ENCODE measurements at places on chromosomes 4 and X. TPM values are rescaled to one million over a fixed set of nuclear protein-coding genes. Genes with fewer than 3 reads are reported as not detected.

MYOZ2 gene
- total RNA-seq: not detected

KLF8 gene
- 42.7 TPM for total RNA-seq

MAGEB3 gene
- not detected for total RNA-seq

SERTM2 gene
- not detected for total RNA-seq

CTAG1A gene
- total RNA-seq: not detected

SERPINA7 gene
- total RNA-seq: not detected

PCGF3 gene
- total RNA-seq: 90.3 TPM

EOLA2 gene
- 42.0 TPM for total RNA-seq

OTUD6A gene
- not detected for total RNA-seq

TNMD gene
- total RNA-seq: not detected

PITX2 gene
- total RNA-seq: not detected

ARHGEF9 gene
- 35.3 TPM for total RNA-seq

SHROOM2 gene
- not detected for total RNA-seq

SSX2B gene
- total RNA-seq: not detected

MAGEA12 gene
- total RNA-seq: not detected

CD38 gene
- 10.1 TPM for total RNA-seq

PF4V1 gene
- not detected for total RNA-seq

IGFBP7 gene
- not detected for total RNA-seq

XAGE5 gene
- not detected for total RNA-seq

VCX2 gene
- total RNA-seq: not detected

DUX4 gene
- not detected for total RNA-seq

FAM149A gene
- total RNA-seq: not detected

SSX4 gene
- not detected for total RNA-seq

TMEM255A gene
- 0.25 TPM for total RNA-seq

HCCS gene
- 16.7 TPM for total RNA-seq

DCAF4L1 gene
- 0.19 TPM for total RNA-seq

F11 gene
- total RNA-seq: not detected

NEUROG2 gene
- total RNA-seq: not detected

INTS6L gene
- total RNA-seq: 42.4 TPM

NPNT gene
- total RNA-seq: not detected

S100P gene
- not detected for total RNA-seq

SPANXN4 gene
- total RNA-seq: not detected

PCSK1N gene
- not detected for total RNA-seq

VAMP7 gene
- total RNA-seq: 19.7 TPM

PLA2G12A gene
- total RNA-seq: 8.5 TPM

RNF212 gene
- 3.8 TPM for total RNA-seq

TMSB15A gene
- not detected for total RNA-seq

LAS1L gene
- 46.7 TPM for total RNA-seq

FATE1 gene
- total RNA-seq: not detected

PPEF1 gene
- total RNA-seq: 0.52 TPM

RPS6KA6 gene
- total RNA-seq: 0.61 TPM

GAGE13 gene
- total RNA-seq: not detected

TRIM60 gene
- total RNA-seq: not detected
